ENCODE measurements at places on chromosomes 12 and 14.
A peak's percentile ranks its signal among the peaks of the same experiment; 100 is the strongest.

DNA sequence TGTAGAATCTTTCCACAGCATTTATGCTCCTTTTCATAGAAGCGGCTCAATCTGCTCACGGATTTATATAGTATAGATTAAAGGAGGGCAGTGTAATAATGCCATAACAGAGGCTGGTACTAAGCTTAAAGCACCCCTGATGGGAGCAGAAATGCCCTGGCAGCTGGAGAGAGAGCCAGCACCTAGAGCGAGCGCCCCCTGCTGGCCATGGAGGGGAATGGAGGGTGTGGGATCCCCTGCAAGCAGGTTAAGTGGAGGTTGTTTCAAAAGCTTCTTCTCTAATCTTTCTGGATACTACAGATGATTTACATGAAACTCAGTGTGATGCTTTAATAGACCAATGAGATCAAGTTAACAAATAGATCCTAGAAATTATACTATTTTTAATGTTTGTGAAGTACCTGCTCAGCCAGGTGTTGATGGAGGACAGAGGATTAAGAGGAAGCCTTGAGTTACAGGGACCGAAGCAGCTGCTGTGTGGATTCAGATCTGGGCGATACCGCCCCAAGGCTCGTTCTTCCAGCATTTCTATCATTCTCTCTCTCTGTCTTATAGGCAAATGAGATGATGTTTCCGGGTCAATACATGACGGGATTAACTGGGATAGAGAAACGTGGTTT is 1519.3 kb upstream of the TMEM132C start:
- DNase-seq = peak; percentile 34

- DNase-seq = no peak
These were observed 57.7 kb downstream of the HMGA2 start for GRCh38 chr12:65881965-65882413.

GRCh38 chr14:88598097-88598675 is 35.3 kb downstream of the ZC3H14 start:
- DNase-seq = no peak

- DNase-seq = no peak
These were observed 37.2 kb downstream of the CACNA2D4 start for GRCh38 chr12:1881301-1881700.

GRCh38 chr12:53644133-53644532 is 18.0 kb upstream of the ATF7 start:
- no peak for DNase-seq
